ENCODE measurements at places on chromosomes 2 and 18.

- no peak for DNase-seq
Measured at GRCh38 chr18:13218368-13218991, at the start of gene LDLRAD4. Gene LDLRAD4, plus strand, starts transcription at chr18:13218760.

GRCh38 chr2:109525836-109526235 lies 87.9 kb downstream of the SEPTIN10 start:
- no peak for DNase-seq

- no peak for DNase-seq
Measured at GRCh38 chr18:46621871-46622270, 35.1 kb downstream of the LOXHD1 start.

DNA sequence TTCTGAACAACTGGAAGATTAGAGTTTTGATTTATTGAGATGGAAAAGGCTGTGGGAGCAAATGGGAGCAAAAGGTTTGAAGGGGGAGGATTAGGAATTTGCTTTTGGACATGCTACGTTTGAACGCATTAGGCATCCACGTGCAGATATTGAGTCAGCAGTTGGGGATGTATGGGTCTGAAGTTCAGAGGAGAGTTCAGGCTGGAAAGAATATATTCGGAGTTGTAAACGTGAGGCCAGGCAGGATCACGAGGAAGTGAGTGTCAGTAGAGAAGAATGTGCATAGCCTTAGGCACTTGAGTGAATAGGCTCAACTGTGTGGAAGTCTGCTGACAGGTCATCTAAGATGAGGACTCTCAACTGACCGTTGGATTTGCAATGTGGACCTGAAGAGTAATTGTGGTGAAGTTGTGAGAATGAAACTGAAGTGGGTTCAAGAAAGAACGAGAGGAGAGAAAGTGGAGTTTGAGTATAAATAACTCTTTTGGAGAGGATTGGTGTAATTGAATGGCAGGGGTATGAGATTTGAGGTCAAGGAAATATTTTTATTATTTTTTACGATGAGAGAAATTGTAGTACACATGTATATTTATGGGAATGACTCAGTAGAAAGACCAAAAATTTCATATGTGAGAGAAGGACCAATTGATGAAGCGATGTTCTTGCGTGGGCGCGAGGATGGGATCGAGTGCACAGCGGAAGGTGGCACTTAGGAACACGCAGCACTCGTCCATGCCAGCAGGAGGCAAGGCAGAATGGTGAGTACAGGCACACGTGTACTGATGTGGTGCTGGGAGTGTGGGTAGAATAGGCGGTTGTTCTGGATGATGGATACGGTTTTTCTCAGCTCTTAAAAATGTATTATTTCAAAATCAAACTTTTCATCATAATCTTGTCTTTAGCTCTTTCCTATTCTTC lies 40.5 kb upstream of the POLE4 start:
- DNase-seq = peak; percentile 91

DNA sequence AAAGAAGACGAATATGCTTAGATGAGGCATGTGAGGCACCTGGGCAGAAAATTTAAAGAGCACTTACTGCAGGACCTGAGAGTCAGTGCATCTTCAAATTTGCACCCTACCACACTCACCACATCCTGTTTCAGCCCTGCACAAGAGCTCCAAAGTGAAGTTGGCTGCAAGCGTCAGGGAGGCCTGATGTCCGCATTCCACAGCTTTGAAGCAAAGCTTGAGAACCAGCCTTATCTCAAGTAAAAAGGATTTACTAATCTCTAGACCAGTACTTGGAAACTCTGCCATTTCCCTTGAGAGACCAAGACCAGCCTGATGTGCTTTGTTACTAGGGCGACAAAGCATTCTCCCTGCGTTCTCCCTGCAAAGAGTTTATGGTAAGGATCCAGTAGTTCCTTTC lies 3.4 kb upstream of the ASNSD1 start:
- no peak for DNase-seq

GRCh38 chr2:232327105-232328031 lies 51.2 kb upstream of the ALPP start:
- no peak for DNase-seq

GRCh38 chr2:16186661-16187481 lies 246.5 kb downstream of the MYCN start:
- no peak for DNase-seq

GRCh38 chr2:84959566-84960506 lies 11.1 kb upstream of the KCMF1 start:
- DNase-seq = no peak

DNA sequence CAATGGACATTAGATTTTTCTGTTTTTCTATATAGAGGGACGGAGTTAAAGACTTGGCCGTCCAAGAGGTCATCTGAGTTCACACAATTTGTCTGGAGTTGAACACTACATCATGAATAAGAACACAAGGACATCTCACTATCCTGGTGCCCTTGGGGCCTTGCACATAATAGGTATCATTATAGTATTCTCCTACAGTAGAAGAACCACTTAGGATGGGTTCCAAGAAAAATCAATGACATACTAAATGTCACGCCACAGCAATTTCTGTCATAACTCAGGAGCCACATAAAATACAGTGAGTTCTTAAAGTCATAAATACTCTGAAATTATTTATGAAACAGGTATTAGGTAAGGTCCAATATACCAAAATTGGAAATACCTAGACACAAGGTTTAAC lies 154.4 kb downstream of the NCKAP5 start:
- no peak for DNase-seq

- no peak for DNase-seq
Measured at GRCh38 chr2:200274116-200275075, 32.1 kb upstream of the SPATS2L start.

DNA sequence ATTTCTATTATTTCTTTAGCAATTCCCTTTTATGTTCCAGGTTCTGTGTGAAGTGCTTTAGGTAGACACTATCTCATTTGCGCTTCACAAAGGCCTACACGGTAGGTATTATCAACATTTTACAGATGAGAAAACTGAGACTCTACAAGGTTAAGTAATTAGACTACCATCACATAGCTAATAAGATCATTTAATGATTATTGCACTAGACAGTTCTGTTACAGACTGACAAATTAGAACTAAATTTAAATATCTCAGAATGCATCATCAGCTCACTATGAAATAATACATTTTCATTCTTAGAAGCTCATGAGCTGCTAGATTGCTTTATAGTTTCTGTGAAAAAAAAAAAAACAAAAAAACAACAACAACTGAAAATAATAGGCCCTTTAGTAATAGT lies 37.9 kb downstream of the DARS1 start:
- no peak for DNase-seq

GRCh38 chr2:23096906-23097602 lies 287.9 kb upstream of the KLHL29 start:
- DNase-seq = no peak

GRCh38 chr18:77373730-77374445 lies 124.2 kb downstream of the GALR1 start:
- no peak for DNase-seq
